NCI-H1694 (cell line): ENCODE measurements at places on chromosomes 2 and 18.

GRCh38 chr2:162782138-162782537 lies 56.4 kb downstream of the KCNH7 start:
- DNase-seq: no peak

- DNase-seq: no peak
Measured at GRCh38 chr2:124035001-124035400, 9.9 kb downstream of the CNTNAP5 start.

GRCh38 chr2:100418406-100418962 lies 1.0 kb upstream of the CHST10 start:
- no peak for DNase-seq

DNA sequence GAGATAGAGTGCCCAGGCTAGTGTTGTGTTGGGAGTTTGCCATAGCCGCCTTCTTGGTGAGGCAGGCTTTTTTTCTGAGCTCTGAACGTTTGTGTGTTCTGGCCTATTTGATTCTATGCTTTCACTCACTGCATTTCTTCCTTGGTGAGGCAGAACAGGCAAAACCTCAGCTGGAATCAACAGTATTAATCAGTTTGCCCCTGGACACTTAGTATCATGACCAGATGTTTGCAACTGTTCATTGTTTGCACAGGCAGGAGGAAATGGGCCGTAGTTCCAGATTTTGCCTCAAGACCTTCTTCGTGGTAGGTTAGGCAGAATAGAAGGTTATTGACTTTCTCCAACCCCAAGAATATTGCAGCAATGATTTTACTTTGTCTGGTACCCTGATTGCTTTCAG lies 218.1 kb upstream of the RASGRP3 start:
- DNase-seq: no peak

GRCh38 chr18:23406271-23406787 lies 46.8 kb upstream of the RIOK3 start:
- no peak for DNase-seq

- DNase-seq: no peak
Measured at GRCh38 chr18:35117951-35118411, 76.8 kb downstream of the MAPRE2 start.

DNA sequence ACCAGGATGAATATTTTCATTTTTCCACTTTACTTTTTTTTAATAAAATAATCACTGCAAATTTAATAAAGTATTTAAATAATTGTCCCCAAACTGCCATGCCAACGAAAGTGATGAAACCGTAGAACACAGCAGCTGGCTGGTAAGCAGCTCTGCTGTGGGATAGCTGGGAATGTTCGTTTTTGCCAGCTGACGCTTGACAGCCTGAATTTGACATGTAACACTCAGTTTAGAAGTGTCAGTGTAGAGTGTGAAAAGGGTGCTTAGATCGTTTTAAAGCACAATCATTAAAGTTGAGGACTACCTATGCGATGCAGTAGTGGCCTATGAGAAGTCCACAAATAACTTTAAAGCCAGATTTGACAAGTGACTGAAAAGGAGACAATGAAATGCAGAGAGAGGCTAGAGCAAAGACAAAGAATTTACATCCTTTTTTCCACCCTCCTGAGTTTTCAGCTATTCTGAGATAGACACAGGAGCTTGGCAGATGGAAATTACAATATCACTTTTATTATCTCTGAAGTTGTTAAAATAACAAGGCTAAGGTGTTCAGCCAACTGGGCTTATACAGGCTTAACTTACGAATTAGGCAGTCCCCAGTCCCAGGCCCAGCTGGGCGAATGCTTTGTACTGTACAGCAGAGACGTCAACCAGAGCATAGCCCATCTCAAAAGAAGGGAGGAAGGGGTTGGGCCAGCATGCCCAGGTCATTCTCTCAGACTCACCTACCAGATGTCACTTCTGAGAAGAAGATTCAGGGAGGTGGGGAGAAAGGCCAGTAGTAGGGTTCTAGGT lies 31.9 kb upstream of the SLC1A4 start:
- no peak for DNase-seq

DNA sequence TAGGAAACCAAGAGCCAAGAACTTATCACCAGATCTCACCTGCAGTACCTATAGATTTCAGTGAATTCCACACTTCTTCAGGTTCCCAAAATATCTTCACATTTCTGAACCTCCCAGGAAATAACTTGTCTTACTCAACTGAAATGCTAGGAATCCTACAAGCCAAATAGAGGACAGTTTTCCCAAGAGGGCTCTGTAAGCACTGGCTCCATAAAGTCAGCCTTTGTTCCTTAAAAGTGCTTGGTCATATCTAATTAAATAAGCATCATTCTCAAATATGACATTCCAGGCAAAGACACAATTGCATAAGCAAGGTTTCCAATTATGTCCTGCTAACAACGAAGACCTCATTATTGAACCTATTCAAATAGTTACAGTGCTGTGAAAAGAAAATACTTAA lies 154.6 kb upstream of the MGAT5 start:
- DNase-seq: no peak

- DNase-seq: no peak
Measured at GRCh38 chr18:55743736-55744135, 155.7 kb upstream of the TCF4 start.

GRCh38 chr2:75495862-75496261 lies 64.9 kb downstream of the EVA1A start:
- no peak for DNase-seq

DNA sequence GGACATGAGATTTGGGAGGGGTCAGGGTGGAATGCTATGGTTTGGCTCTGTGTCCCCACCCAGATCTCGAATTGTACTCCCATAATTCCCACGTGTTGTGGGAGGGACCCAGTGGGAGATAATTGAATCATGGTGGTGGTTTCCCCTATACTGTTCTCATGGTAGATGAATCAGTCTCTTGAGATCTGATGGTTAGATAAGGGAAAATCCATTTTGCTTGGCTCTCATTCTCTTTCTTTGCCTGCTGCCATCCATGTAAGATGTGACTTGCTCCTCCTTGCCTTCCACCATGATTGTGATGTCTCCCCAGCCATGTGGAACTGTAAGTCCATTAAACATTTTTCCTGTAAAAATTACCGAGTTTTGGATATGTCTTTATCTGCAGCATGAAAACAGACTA lies 80.9 kb upstream of the GALNT5 start:
- no peak for DNase-seq

- DNase-seq: no peak
Measured at GRCh38 chr2:85129861-85130260, 3.3 kb upstream of the TCF7L1 start.

DNA sequence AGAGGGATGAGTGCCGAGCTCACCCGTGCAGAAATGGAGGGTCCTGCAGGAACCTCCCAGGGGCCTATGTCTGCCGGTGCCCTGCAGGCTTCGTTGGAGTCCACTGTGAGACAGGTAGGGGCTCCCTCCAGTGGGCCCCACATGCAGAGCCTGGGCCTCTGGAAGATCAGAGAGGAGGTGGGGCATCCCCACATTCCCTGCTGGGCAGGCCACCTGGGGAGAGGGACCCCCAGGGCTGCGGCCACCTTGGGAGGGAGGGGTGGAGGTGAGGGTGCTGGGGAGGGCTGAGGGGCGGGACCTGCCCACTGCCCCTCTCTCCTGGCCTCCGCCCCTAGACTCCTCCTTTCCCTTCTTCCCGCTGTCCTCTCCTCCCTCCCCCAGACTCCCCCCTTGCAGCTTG lies 38.5 kb downstream of the MTERF4 start:
- DNase-seq: no peak

GRCh38 chr2:201343559-201343958 lies 13.6 kb downstream of the FLACC1 start:
- DNase-seq: no peak

- DNase-seq: peak; percentile 71
Measured at GRCh38 chr2:57886161-57886786, 160.3 kb upstream of the VRK2 start.

- no peak for DNase-seq
Measured at GRCh38 chr18:11323359-11323819, 174.0 kb upstream of the PIEZO2 start.

- DNase-seq: no peak
Measured at GRCh38 chr18:12463191-12463590, 55.5 kb downstream of the PRELID3A start.

- peak; percentile 84 for DNase-seq
Measured at GRCh38 chr2:127293748-127294562, at the start of gene ERCC3. Gene ERCC3, minus strand, starts transcription at chr2:127294144. Its CDS starts 63 bp downstream, at chr2:127294081.

GRCh38 chr2:10383960-10384734 lies 64.0 kb downstream of the ODC1 start:
- DNase-seq: no peak

- no peak for DNase-seq
Measured at GRCh38 chr2:5699963-5700362, 7.8 kb downstream of the SOX11 start.

GRCh38 chr18:13592246-13592645 lies 134.1 kb downstream of the FAM210A start:
- no peak for DNase-seq

GRCh38 chr2:22673529-22673928 lies 711.5 kb upstream of the KLHL29 start:
- no peak for DNase-seq

- DNase-seq: no peak
Measured at GRCh38 chr18:55076643-55077218, 117.5 kb upstream of the CCDC68 start.

- DNase-seq: no peak
Measured at GRCh38 chr18:25247725-25248124, 104.2 kb downstream of the ZNF521 start.

DNA sequence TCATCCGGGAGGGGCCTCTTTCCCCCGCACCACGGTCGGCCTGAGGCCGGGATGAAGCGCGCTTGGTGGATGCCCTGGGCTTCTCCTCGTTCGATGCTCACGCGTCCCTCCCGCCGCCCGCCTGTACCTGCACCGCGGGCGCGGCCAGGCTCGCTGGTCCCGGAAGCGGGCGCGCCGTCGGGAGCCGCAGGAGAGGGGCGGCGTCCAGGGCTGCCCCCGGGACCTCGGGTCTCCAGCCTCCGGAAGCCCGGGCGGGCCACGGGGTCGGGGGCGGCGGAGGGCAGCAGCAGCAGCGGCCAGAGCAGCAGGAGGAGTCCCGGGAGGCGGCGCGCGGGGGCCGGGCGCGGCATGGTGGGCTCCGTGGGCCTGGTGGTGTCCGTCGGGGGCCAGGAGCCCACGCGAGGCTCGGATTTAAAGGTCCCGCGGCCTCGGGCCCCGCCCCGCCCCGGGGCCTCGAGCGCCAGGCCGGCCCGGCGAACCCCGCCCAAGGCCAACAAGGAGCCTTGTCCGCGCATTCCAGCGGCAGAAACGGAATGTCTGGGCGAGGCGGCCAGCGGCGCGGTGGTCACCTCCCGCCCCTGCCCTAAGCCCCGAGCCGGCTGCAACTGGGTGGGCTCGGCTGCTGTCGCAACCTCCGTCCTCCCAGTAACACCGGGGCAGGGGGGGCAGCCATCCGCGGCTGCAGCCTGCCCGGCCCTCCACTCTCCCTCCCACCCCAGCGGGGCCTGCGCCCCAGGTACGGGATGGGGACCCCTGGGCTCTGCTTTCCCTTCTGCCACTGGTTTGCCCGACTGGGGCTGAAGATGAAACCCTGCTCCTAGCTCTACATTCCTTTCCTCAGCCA lies at the start of gene MATN3:
MATN3 (minus strand) TSS at position 387 of the 844 bp plus-strand sequence; CDS start at position 350, 37 bp downstream.
- DNase-seq: no peak

GRCh38 chr2:238635647-238636051 lies 208.9 kb downstream of the ASB1 start:
- DNase-seq: no peak
